ENCODE measurements at places on chromosomes 5 and 9.

GRCh38 chr5:77151501-77151900 is 59.0 kb upstream of the PDE8B start:
- DNase-seq, result no peak

DNA sequence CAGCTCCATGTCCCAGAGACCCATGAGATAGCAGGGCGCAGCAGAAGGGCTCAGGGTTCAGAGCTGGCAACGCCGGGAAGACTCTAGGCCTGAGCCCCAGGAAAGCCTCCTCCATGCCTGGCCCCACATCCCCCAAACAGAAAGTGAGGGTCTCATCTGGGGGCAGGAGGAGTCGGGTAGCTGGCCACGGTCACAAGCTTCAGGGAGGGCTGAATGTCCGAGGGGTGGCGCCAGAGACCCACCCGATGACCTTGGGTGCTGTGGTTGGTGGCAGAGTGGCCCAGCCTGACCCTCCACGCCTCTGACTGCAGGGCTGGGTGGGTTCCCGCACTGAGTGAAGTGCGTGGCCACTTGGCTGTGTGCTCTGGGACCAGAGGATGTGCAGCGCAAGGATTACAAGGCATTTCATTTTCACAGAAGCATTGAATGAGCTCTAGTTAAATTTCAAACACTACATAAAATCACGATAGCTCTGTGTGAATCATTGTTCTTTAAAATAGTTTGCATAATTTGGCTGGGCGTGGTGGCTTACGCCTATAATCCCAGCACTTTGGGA is 3.0 kb downstream of the C8G start:
- peak; percentile 20 for DNase-seq

- DNase-seq, result no peak
Measured at GRCh38 chr5:125232779-125233230, 486.4 kb upstream of the ZNF608 start.

- no peak for DNase-seq
Measured at GRCh38 chr5:74415695-74416102, 224.8 kb downstream of the ENC1 start.

- DNase-seq, result peak; percentile 11
Measured at GRCh38 chr5:140266471-140267200, 36.3 kb downstream of the PFDN1 start.

GRCh38 chr5:154309371-154309745 is 118.8 kb downstream of the GALNT10 start:
- no peak for DNase-seq
